COLO829 (cell line): ENCODE measurements at places on chromosomes 11 and 22.

DNA sequence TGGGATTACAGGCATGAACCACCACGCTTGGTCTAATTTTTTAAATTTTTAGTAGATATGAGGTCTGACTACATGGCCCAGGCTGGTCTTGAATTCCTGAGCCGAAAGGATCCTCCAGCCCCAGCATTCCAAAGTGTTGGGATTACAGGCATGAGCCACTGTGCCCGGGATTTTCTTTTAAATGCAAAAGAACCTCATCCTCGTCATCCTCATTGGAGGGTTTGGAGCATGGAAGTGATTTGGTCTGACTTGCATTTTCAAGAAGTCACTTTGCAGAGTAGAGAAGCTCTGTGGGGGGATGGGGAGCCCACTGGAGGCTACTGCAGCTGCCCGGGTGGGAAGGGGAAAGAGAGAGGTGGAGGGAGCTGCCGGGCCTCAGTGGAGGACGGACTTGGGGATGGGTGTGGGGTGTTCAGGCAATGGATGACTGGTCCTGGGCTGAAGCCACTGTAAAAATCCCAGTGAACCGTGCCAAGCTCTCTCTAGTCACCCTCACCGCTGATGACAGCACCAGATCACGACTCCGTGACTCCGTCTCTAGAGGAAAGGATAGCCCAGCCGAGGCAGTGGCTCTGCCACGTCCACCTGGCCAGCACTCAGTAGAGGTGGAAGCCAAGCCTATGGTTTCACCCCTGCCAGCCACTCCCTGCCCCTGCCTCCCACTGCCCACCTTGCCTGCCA, 32.8 kb upstream of the SLC22A12 start:
- no peak for DNase-seq

- no peak for DNase-seq
Observed at GRCh38 chr11:81331088-81331487, 1402.6 kb downstream of the FAM181B start.

GRCh38 chr11:126506789-126507188, 151.3 kb downstream of the ST3GAL4 start:
- no peak for DNase-seq

GRCh38 chr11:84906995-84907394, 720.1 kb downstream of the DLG2 start:
- DNase-seq: no peak

DNA sequence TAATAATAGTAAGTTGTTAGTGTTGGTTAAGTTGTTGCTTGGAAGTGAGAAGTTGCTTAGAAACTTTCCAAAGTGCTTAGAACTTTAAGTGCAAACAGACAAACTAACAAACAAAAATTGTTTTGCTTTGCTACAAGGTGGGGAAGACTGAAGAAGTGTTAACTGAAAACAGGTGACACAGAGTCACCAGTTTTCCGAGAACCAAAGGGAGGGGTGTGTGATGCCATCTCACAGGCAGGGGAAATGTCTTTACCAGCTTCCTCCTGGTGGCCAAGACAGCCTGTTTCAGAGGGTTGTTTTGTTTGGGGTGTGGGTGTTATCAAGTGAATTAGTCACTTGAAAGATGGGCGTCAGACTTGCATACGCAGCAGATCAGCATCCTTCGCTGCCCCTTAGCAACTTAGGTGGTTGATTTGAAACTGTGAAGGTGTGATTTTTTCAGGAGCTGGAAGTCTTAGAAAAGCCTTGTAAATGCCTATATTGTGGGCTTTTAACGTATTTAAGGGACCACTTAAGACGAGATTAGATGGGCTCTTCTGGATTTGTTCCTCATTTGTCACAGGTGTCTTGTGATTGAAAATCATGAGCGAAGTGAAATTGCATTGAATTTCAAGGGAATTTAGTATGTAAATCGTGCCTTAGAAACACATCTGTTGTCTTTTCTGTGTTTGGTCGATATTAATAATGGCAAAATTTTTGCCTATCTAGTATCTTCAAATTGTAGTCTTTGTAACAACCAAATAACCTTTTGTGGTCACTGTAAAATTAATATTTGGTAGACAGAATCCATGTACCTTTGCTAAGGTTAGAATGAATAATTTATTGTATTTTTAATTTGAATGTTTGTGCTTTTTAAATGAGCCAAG, 2.7 kb downstream of the NEAT1 start:
- DNase-seq: no peak

DNA sequence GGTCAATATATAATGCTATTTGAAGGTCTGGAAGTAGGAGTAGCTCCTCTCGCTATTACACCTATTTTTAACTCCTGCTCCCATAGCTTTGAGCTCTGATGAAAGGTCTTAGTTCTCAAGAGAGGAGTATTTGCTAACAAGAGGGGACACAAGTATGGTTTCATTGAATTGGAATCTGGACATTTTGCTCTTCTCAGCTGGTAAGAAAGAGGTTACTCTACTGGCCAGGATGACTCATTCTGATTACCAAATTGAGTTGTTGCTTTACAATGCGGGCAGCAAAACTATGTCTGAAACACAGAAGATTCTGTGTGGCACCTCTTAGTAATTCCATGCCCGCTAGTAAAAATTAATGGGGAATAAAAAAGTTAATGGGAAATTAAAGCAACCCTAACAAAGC, 63.6 kb upstream of the EP300 start:
- peak; percentile 93 for DNase-seq

GRCh38 chr11:8597182-8597581, 3.2 kb upstream of the STK33 start:
- DNase-seq: no peak

DNA sequence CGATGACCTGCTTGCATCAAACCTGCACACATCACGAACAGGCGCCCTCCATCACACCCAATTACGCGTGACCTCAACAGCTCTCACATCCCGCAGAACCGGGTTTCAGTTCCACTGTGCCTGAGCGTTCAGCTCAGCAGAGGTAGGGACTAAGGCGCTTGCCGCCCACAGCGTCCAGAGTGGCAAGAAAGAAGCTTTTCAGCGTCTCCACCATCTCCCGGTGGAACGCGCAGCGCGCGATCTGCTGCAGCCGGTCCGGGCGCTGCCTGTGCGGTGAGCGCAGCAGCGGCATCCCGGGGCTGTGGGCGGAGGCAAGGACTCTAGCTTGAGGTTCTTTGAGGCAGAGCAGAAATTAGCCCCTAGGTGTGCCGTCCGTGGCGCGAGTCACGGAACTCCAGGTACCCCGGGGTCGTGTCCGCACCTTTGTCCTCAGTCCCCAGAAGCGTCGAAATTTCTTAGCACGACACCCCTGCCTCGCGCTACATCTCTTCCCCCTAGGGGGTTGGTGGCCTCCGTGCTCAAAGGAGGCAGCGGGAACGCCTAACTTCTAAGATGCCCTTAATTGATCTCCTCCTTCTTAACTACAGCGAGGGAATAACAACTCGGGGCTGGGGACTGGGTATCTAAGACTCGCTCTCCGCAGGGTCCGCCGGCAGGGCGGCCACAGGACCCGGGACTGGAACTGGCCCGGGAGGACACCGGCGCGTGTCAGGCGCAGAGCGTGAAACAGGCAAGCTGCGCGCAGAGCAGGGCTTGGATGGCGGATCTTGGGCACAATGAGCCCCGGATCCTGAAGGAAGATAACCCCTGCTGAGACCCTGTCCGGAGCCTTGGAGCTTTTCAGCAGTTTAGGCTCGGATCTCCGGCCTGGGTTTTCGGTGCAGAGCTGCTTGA, 1.7 kb upstream of the CALCA start:
- DNase-seq: no peak

DNA sequence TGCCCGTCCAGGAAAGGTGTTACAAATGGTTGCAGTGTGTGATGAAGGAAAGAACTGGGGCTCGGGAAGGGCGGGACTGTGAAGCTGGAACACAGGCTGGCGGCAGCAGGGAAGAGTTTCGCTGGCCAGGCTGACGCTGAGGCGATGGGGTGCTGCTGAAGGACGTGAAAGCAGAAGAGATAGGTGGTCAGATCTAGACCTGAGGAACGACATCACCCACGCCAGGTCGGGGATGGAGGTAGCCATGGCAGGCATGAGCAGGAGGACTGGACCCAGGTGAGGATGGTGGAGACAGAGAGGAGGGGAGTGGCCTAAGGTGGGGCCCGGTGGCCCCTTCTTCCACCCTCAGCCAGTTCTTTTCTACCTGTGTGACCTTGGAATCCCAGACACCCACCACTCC, 9.1 kb downstream of the CDC42EP2 start:
- no peak for DNase-seq

GRCh38 chr11:403761-404431, 9.9 kb downstream of the PKP3 start:
- DNase-seq: no peak

DNA sequence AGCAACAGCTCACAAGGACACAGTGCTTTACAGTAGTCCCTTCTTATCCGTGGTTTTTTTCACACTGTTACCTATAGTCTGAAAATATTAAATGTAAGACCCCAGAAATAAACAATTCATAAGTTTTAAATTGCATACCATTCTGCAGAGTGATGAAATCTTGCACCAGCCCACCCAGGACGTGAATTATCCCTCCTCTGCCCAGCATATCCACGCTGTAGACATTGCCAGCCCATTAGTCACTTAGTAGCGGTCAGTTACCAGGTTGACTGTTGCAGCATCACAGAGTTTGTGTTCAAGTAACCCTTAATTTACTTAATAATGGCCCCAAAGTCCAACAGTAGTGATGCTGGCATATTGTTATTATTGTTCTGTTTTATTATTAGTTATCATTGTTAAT, 3.6 kb downstream of the CLTCL1 start:
- DNase-seq: no peak
